ENCODE measurements at places on chromosomes 2 and 18.

DNA sequence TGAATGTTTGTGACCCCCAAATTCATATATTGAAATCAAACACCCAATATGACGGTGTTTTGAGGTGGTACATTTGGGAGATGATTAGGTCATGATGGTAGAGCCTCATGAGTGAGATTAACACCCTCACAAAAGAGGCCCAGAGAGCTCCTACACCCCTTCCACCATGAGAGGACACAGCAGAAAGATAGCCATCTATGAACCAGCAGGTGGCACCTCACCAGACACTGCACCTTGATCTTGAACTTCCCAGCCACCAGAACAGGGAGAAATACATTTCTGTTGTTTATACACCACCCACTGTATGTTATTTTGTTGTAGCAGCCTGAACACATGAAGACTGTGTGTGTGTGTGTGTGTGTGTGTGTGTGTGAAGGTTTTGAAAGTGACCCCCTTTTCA lies 58.1 kb downstream of the ST3GAL5 start:
- no peak for DNase-seq

DNA sequence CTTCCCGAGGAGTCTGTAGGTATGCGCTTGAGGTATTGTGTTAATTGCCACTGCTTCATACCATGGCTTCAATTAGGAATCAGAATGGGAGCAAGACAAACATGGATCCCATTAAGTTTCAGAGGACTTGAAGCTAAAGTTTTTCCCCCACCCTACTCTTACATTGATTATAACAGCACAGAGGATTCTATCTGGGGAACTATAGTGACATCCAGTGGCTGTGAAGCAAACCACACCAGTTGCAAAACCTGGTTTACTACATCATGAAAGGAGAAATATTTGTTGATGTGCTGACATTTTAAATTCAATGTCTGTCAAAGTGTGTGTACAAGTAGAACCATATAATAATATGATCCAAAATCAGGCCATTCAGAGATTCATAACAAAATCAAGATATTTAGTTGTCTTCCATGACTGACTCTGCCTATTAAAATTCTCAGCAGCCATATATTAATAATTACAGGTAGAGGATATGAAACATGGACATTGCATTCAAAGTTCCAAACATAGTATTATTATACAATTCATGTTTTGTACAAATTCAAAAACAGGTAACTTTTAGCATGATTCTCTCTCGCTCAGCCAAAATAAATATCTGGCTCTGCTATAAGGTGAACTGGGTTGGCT lies 82.9 kb downstream of the GRB14 start:
- no peak for DNase-seq

GRCh38 chr18:73384246-73384645 lies 516.5 kb upstream of the NETO1 start:
- no peak for DNase-seq

DNA sequence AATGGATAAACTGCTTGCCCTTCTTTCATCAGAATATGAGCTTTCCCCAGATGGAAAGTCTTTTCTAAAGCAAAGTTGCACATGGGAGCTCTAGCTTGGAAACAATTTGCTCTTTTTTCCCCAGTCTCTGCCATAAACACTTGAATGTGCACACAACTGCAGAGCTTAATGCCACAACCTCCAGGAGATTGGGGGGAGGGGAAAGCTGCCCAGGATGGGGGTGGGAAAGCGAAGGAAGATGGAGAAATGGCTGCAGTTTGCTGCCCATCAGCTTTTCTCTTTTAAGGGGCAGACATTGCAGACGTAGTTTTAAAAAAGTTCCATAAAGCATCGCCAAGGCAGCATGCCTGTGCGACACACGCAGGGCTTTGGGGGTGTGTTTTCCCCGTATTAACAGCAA lies 1.5 kb downstream of the ACKR3 start:
- DNase-seq, result no peak

DNA sequence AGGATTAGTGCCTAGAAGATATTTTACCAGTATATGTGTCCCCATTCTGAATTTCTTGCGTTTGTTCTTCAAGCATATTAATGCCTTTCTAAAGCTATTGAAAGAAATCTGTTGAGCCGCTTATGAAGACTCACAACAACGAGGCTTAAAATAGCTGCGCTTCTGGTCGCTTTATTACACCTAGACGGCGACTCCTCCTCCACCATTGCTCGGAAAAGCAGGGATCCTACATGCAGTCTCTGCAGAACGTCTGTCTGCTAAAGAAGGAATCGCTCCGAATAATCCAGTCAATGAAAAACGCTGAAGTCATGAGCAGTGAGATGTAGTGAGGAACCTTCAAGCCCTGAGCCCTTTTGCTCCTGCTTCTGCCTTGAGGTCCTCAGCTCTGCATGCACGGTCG lies 94.8 kb upstream of the ZNF516 start:
- DNase-seq, result no peak

DNA sequence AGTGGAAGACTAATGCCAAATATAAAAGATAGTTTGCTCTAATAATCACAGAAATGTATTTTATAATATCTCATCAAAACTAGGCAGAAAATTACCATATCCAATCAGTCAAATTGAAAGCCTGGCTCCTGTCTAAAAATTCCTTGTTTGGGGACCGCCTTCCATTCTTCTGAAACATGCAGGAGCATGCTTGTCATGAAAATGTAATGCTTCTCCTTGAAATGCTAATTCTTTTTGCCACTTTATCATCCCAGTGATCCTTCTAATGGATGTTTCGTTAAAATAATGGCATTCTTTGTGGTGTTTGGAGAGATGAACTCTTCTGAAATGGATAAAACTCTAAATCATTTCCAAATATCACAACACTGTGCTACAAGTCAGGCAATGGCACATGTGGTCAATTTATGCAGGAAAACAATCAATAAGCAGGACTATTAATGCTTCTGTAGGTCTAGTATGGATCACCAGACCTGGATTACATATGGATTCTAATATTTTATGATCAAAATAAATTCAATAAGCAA lies 1039.1 kb upstream of the NXPH2 start:
- DNase-seq, result no peak

DNA sequence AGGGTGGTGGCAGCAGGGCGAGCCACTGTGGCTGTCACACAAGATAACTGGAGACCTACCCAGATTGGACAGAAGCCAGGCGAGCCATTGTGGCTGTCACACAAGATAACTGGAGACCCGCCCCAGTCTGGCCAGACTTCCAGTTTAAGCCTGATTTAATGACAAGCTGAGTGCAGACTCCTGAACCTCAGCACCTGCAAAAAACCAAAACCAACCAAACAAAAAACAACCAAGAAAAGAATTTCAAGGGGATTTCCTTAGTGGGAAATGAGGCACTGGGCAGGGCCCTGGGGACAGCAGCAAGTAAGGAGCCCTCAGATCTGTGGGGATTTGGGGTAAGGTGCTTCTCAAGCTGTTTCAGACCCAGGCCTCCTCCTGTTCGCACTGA lies 95.2 kb upstream of the BOD1L2 start:
- no peak for DNase-seq

- DNase-seq, result no peak
These were observed 126.6 kb upstream of the SEC11C start for GRCh38 chr18:59012815-59013705.

- DNase-seq, result no peak
These were observed 11.8 kb downstream of the RTN4 start for GRCh38 chr2:55038428-55038827.

DNA sequence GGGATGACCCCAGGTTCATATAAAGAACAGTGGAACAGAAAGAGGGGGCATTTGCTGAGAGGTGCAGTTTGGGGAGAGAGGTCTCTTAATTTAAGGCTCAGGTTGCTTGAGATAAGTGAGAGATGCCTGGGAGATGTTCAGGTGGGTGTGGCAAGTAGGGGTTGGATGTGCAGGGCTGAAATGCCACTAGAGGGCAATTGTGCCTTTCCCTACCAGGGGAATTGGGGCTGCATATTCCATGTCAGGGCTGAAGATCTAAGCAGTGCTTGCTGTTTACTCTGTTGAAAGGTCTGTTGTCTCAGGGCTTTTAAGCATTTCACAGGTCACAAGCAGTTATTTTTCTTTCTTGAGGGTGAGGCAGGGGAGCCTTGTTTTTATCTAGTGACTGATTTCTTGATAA lies 7.8 kb downstream of the CCDC85A start:
- no peak for DNase-seq

GRCh38 chr18:74376523-74376922 lies 60.9 kb downstream of the C18orf63 start:
- no peak for DNase-seq

DNA sequence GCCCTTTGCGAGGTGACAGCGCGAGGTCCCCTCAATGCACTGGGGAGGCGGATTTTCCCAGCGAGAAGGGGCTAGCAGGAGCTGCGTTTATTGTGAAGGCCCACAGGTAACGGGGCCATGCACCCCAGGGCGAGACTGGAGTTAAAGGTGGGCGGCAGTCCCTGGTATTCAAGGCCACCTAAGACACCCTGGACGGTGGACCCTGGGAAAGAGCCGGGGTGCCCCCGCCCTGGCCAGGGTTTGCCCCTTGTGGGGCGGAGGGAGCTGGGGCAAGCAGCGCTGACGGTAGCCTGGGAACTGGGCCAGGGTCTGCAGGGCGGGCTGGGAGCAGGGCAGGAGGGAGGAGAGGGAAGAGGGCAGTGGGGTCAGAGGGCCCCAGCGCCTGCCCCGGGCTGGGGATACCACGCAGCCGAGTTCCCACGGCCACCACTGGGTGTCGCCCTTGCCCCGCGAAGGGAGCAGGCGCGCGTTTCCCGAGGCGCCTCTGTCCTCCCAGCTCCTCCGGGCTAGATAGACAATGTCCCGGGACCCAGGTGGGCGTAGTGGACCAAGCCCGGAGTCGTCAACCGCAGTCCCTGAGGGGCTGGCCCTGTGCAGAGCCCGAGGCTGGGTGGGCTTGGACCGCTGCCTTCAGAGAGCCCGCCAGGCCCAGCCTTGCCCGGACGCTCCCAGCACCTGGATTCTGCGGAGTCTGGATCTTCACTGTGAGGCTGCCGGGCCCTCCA lies 80.2 kb downstream of the SMAD4 start:
- no peak for DNase-seq

DNA sequence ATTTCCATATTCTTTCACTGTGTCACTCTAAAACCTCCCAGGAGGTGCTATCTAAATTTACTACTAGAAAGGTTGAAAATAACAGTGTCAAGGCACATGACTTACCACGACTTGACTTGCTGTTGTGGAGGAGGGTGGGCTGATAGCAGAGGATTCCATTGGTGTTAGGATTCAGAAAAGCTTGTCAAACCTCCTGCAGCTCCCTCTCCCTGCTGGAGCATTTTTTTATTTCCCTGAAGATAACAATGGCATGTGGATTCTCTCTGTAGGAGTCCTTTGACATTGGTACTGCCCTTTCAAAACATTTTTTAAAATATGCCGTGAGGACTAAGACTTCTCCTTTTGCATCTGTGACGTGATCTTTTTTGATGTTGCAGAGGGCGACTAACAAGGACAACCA lies 696.9 kb upstream of the GYPC start:
- DNase-seq, result no peak

GRCh38 chr2:30231996-30232800 lies 864 bp downstream of the LBH start:
- no peak for DNase-seq

- DNase-seq, result no peak
These were observed 164.2 kb downstream of the THSD7B start for GRCh38 chr2:136929531-136929930.

DNA sequence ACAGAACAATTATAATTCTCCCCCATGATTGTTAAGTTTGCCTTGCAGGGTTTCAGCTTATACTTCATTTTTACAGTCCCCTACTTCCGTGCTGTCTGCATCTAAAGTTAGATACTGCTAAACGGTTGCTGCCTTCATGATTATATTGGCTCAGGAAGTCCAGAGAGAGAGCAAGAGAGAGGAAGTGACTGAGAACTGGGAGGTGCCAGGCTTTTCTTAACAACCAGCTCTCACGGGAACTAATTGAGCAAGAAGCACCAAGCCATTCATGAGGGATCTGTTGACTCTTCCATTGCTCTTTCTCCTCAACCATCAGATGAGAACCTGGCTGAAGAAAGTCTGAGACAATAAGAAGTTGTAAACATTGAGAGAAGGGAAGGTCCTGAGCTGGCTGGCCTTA lies 125.5 kb upstream of the SIX2 start:
- DNase-seq, result no peak

DNA sequence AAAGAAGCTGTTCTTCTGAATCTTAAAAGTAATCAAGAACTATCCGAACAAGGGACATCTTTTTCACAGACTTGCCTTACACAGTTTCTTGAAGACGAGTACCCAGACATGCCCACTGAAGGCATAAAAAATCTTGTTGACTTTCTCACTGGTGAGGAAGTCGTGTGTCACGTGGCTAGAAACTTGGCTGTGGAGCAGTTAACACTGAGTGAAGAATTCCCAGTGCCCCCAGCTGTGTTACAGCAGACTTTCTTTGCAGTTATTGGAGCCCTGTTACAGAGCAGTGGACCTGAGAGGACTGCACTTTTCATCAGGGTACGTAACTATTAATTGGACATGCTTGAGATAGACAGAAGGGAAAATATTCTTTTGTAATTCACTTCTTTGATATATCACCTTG lies 2.4 kb downstream of the MRPL44 start:
- no peak for DNase-seq

GRCh38 chr2:79994161-79994560 lies 310.4 kb downstream of the LRRTM1 start:
- peak; percentile 2 for DNase-seq

DNA sequence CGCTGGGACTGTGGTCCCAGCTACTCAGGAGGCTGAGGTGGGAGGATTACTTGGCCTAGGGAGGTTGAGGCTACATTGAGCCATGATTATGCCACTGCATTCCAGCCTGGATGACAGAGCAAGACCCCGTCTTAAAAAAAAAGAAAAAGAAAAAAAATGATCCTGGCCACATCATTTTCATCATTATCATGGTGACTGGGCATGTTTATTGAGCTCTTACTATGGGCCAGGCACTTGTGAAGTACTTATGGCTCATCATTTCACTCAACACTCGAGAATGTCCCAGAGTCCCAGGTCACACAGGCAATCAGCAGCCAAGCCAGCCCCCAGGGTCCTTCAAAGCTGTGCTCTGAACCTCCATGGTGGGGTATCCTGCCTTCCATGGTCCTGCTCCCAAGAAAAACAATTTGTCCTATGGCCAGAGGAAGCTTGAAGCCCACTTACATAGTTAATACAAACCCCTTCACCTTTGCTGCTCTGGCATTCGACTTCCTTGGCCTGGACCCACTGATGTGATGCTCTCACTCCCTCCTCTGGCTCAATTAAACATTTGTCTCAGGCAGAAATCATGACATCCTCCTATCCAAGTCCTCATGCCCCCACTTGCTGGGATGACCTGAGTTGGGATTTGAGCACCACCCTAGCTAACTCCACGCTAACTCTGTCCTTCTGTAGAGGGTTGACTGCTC lies 3.8 kb upstream of the CNNM4 start:
- DNase-seq, result no peak

DNA sequence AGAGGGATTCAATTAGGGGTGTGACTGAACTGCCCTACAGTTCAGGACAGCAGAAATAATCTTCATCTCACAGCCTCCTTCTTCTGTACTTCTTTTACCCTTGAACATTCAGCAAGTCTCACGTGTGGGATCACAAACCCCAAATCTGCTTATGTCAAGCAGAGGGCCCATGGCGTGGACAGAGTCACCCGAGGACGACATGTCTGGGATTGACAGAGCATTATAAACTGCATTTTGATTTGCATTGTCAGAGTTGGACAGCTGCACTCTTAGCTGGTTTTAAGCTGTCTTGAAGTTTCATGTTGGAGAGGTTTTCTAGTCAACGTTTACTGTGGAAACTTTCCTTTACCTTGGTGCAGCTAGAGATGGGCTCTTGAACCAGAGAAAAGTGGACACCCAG lies 26.4 kb downstream of the MGAT5 start:
- no peak for DNase-seq

GRCh38 chr2:83972128-83972527 lies 487.0 kb downstream of the SUCLG1 start:
- no peak for DNase-seq

- no peak for DNase-seq
These were observed 512.9 kb upstream of the ACVR2A start for GRCh38 chr2:147331790-147332419.
